Stimulated activated CD8-positive, alpha-beta memory T cell treated with anti-CD3 and anti-CD28 coated beads, Interleukin-2, amount 100 ng/mL, for 1 hour (primary cell): ENCODE measurements at places on chromosomes 16 and 17.

- DNase-seq = no peak
Observed at GRCh38 chr16:66598111-66598510, 6.4 kb upstream of the CMTM3 start.

DNA sequence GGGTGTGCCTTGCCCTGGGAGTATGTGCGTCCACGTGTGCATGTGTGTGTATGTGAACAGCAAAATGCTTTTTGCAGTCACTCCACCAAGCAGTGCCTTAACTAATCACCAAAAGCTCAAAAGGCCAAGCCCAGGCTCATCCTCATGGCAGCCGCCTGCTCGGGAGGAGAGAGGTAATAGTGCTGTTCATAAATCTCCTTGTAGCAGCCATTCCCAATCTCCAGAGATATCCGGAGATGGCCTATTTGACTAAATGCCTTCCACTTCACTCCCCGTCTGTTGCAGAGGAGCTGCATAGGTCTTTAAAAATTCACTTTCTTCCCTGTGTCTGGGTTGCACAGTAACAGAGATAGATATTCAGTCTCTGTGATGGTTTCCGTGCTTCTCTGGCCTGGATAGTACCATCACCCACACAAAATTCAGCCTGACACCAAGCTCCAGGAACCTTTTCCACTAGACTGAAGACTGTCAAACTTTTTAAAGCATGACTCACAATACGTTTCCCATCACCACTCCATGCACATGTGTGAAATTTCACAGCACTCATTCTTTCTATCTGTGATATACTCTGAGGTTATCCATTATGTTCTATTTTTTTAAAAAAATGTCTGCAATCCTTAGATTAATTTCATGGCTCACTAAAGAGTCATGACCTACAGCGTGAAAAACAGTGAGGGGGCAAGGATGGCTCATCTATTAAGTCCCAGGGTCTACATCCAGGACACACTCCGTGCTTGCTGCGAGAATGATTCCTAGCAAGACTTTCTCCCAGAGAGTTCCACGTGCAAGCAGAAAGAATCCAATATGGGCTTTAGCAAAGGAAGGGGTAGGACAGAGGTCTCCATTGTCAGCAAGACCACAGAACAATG, 357.8 kb downstream of the GRIN2A start:
- no peak for DNase-seq

DNA sequence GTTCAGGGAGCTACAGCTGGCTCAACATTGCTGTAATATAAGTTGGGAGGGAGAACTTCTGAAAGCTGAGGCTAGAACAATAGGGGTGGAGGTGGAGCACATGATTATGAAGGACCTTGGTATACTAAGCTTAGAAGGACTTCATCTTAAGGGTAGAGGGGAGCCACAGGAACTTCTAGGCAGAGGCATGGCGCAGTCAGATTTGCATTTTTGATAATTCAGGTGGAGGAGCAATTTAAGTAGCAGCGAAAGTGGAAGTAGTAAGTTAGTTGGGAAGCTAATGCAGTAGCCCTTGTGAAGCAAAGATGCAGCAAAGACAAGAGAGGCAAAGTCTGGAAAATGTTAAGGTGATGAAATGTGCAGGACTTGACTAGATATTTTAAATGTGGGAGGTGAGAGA, 144.1 kb downstream of the SPECC1 start:
- no peak for DNase-seq

- no peak for DNase-seq
Observed at GRCh38 chr17:1742371-1743087, at the start of gene SERPINF2. Gene SERPINF2 (plus strand): TSS chr17:1742871. CDS start chr17:1744996, 2,125 bp downstream.

DNA sequence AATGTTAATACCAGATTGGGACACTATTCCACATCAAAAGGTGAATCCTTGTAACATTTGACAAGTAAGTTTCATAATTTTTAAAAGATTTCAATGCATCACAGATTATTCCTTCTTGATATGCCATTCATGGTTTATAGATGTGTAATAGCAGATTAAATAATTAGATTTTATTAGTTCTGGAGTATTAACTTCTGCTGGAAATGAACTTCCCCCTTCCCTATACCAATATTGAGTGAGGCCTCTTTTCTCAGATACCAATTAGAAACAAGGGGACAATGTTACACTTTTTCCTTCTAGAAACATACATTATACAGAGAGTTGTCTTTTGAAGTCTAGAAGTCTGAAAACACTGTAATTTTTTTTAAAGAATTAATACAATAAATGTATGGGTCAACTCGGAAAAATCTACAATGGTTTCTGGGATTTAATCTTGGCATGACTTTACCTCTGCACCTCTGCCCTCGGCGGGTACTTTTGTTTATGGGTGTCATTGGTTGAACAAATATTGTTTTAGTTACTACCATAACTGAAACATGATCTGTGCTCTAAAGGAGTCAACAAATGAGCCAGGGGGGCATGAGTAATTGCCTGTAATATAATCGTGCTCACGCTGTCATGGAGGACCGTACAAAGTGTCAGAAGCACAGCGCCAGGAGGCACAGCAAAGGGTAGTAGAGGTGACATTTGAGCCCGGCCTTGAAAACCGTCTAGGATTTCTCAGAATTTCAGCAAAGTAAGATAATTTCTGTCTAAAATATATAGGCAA, 8.2 kb downstream of the LRRC37B start:
- no peak for DNase-seq

GRCh38 chr17:17141860-17142552, 64.1 kb downstream of the PLD6 start:
- no peak for DNase-seq
